SJCRH30 (cell line): ENCODE measurements at places on chromosomes 3 and 15. TPM values are rescaled to one million over a fixed set of nuclear protein-coding genes. Genes with fewer than 3 reads are reported as not detected.

DNA sequence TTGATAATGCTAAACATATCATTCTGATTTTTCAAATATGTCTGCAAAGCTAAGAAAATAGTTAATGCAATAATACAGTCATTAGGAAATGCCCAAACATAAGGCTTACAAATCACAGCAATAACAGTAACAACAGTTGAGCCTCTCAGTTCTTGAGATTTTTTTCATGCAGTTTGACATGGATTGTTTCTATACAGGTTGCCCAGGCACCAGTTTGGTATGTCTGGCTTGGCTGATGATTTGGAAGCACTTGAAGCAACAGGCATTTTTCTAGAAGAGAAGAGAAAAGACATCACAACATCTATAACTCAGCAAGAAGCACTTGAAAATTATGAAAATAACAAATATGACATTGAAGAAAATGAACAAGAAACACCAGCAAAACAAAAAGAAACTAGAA, 78.7 kb upstream of the COL6A5 start:
- H3K27ac ChIP-seq = no peak overlapping the region
- H3K4me3 ChIP-seq = no peak overlapping the region
- no peak for DNase-seq
- no peaks in the 10 kb centered on the region for H3K4me1 ChIP-seq

DNA sequence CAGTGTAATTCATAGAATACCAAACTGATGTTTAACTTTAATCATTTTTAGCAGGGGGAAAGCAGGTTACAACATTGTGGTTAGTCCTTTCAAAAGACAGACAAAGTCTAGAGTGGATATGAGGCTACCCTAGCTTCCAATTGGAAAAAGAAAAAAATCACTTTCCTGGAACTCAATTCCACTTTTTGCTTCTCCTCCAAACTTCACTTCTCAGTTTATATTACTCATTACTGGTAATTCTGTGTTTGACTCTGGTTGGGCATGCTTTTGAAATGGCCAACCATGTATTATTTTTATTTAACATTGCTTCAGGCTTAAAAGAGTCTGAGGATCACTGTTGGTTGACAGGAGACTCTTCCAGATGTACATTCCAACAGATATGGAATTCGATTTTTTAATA, 84.8 kb downstream of the RAP2B start:
- no peaks in the 10 kb centered on the region for H3K27me3 ChIP-seq
- H3K4me1 ChIP-seq = no peaks in the 10 kb centered on the region
- H3K4me3 ChIP-seq = no peak overlapping the region

Gene LRRC31
- total RNA-seq = not detected in 2 replicates

Gene GPR27
- not detected in 2 replicates for total RNA-seq

DNA sequence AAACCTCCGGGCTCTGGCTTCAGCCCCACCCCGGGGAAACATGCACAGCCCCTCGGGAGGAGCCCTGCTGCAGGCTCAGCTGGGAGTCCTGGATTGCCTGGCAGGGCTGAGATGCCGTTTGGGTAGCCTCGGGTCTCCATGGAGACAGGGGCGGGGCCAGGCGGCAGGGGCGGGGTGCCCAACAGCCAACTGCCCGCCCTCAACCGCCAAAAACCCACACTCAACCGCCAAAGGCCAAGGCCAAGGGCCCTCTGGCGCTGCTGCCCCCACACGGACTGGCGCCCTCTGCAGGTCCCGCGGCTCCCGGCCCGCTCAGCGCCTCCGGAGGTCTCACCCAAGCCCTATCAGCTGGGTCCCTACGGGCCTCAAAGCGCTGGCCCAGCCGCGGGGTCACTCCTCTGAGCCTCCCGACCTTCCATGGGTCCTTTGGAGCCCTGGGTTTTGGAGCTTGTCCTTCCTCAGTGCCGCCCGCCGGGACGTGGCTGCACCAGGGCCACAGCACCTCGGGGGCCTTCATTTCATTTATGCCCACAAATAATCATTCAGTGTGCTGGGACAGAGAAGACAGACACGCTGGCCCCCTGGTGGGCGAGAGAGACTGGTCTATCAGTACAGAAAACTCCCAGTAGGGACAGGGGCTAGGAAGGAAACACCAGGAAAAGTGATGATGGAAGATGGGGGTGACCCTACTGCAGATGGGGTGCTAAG, 33.5 kb upstream of the ACAD9 start:
- no peaks in the 10 kb centered on the region for H3K4me1 ChIP-seq
- H3K4me3 ChIP-seq = no peak overlapping the region
- H3K27me3 ChIP-seq = no peaks in the 10 kb centered on the region
- no peak for DNase-seq
- H3K27ac ChIP-seq = no peak overlapping the region

DNA sequence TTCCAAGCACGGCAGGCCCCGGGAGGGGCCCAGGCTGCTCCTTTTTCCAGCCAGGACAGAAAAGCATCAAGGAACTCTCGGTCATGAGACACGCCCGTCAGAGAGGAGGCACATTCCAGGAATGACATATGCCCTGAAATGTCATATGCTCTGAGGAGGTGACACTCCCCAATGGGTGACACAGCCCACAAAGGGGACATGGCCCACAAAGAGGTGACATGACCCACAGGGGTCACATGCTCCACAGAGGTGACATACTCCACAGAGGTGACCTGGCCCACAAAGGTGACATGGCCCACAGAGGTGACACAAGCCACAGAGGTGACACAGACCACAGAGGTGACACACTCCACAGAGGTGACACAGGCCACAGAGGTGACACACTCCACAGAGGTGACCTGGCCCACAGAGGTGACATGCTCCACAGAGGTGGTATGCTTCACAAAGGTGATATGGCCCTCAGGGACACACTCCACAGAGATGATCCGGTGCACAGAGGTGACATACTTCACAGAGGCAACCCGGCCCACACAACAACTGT, 79.2 kb downstream of the ABHD5 start:
- no peaks in the 10 kb centered on the region for H3K27me3 ChIP-seq
- H3K4me1 ChIP-seq = no peaks in the 10 kb centered on the region
- H3K27ac ChIP-seq = no peak overlapping the region
- no peak for DNase-seq

DNA sequence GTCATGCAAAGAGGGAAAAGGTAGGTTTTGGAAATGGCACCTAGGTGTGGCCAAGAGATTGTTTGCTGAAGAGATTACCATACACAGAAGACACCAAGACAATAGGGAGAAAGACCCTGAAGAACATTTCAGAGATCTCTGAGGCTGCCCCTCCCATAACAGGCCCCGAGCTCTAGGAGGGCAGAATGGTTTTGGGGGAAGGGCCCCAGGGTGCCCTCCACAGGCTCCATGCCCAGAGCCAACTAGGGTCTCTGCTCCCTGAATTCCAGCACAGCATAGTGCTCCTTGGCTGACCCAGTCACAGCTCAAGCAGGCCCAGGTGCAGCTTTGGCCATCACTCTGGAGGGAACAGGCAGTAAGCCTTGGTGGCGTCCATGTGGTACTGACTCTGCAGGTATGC, 163.9 kb downstream of the RAB11A start:
- H3K27me3 ChIP-seq = no peaks in the 10 kb centered on the region
- no peaks in the 10 kb centered on the region for H3K36me3 ChIP-seq
- DNase-seq = no peak
- H3K4me3 ChIP-seq = no peak overlapping the region

Gene SCN5A
- total RNA-seq = 13.1 and 15.2 TPM in 2 replicates

Gene LRRC15
- 0.08 TPM in 1 of 2 replicates, not detected in the other for total RNA-seq

DNA sequence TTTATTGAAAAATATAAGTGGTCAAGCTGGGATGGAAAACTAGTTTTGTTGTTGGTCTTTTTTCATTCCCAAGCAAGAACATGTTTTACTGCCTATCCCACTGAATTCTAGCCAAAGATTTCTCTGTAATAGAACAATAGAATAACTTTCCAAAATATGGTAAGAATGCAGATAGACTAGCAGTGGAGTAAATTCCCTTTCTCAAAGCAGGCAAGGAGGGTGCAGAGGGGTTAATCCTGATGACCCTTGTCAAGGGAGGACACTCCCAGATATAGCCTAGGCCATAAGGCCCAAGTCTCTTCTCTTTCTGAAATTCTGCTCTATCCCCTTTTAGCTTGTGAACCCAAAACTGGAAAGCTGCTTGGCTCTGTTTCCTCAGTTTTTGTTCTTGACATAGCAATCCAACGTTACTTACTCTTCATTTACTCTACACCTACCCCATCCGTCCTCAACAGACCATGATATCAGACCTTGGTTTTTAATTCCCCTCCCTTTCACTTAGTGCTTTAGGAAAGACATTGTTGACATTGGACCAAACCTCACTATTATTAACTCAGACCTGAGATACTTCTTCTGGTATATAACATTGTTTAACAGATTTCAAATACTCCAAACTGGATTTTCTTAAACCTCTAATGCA, 453.6 kb upstream of the THBS1 start:
- H3K27me3 ChIP-seq = no peaks in the 10 kb centered on the region
- H3K4me3 ChIP-seq = no peak overlapping the region
- H3K36me3 ChIP-seq = no peaks in the 10 kb centered on the region
- no peak for DNase-seq
- H3K4me1 ChIP-seq = peaks cover 25% of the 10 kb centered on the region
